ENCODE measurements at places on chromosomes 3 and 15.

DNA sequence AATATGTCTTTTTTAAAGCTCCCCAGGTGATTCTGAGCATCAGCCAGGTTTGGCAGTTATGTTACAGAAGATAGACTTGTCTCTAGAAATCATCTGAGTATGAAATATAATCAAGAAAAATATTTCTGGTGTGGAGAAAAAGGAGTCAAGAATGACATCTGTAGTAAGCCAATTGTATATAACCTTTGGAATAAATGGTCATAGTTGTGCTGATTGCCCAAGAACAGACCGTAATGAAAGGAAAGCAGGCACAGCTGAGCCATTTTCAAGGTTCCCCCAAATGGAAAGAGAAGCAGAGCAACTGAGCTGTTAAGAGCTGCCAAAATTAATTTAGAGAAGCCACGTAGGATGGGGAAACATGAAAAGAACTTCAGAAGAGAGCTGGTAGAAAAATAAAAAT lies 26.6 kb downstream of the GOLM2 start:
- DNase-seq = no peak

GRCh38 chr3:120726791-120727190 lies 15.5 kb downstream of the RABL3 start:
- no peak for DNase-seq

- DNase-seq = no peak
Measured at GRCh38 chr15:90020936-90021507, 19.9 kb downstream of the ZNF710 start.

DNA sequence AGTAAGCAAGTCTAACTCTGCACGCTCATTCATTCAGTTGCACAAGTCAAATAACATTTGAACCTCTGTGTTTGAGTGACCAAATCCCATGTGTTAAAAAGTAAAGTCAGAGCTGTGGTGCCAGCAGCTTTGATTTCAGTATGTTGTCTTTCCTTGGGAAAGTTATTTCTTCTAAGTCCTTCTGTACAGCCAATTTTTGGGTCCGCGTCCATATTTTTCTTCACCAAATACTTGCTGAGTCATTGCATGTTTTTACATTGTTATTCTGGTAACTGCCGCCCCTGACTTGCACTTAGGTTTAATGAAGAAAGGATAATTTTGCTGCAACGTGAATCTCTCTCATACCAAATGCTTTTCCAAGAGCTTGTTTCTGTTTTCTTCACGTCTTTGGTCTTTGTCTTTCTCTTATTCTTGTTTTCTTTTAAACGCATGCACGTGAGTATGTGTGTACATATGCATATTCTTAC lies 56.7 kb downstream of the PLS1 start:
- no peak for DNase-seq

- DNase-seq = no peak
Measured at GRCh38 chr3:127484601-127485388, 105.7 kb downstream of the TPRA1 start.

DNA sequence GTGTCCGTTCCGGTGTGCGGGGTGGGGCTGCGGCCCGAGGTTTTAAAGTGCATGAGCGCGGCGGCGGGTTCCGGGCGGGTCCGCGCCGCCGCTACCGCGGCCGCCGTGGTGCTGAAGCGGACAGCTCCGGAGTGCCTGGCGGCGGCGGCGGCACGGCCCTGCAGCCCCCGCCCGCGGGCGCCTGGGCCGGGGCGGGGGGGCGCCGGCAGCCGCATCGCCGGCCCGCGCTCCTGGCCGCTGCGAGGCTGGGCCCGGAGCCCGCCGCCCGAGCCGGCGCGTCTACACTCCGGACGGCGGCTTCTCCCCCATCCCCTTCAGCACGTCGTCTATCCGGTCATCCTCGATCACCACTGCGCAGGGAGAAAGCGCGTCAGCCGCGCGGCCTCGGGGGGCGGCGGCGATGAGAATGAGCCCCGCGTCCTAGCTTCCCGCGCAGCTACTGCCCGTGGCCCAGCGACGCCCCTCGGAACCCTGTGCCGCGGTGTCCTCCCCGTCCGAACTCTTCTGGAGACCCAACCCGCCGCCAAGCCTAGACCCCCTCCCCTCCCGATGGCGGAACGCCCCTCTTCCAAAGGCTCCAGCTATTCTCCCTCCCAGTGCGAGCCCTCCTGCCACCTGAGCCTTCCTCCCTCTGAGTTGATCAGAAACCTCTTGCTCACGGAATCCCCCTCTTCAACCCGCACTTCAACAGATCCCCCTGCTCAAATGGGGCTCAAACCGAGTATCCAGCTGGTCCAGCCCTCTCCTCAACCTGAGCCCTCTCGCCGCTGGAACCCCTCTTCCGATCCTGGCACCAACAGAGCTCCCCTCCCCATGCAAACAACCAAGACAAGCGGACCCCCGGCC lies 1.3 kb downstream of the CAMK2N2 start:
- DNase-seq = no peak

DNA sequence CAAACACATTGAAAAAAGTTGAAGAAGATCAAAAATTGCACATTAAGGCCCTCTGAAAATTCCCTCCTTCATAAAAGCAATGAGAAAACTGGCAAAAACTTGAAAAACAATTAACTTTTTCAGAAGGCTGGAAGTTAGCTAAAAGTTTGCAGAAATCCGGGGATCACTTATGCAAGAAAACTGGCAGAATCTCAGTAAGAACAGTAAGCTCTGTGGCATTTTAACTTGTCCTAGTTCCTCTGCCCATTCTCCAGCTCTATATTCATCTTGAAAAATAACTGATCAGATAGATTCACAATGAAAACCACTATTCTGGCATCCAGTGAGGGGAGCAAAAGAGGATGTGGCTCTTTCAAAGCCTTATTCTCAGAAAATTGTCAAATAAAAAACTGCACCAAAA lies 566.8 kb downstream of the NTRK3 start:
- no peak for DNase-seq

DNA sequence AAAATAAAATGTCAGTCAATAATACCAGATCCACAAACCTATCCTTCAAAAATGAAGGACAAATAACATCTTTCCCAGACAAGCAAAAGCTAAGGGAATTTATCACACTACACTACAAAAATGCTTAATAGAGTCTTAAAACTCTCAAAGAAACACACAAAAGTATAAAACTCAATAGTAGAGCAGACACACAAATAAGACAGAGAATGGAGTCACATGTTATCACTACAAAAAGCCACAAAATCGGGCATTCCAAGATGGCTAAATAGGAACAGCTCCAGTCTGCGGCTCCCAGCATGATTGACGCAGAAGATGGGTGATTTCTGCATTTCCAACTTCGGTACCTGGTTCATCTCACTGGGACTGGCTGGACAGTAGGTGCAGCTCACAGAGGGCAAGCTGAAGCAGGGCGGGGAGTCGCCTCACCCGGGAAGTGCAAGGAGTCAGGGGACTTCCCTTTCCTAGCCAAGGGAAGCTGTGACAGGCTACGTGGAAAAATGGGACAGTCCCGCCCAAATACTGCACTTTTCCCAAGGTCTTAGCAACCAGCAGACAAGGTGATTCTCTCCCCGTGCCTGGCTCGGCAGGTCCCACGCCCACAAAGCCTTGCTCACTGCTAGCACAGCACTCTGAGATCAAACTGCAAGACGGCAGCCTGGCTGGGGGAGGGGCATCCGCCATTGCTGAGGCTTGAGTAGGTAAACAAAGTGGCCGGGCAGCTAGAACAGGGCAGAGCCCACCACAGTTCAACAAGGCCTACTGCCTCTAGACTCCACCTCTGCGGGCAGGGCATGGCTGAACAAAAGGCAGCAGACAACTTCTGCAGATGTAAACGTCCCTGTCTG lies 46.3 kb downstream of the SENP7 start:
- DNase-seq = peak; percentile 35

- DNase-seq = no peak
Measured at GRCh38 chr3:176401211-176401610, 796.1 kb downstream of the TBL1XR1 start.

- no peak for DNase-seq
Measured at GRCh38 chr3:158768361-158768787, 33.5 kb upstream of the MFSD1 start.

- DNase-seq = no peak
Measured at GRCh38 chr15:77992356-77993222, 84.9 kb downstream of the TBC1D2B start.

- DNase-seq = no peak
Measured at GRCh38 chr3:132180337-132180791, 136.8 kb upstream of the ACP3 start.

DNA sequence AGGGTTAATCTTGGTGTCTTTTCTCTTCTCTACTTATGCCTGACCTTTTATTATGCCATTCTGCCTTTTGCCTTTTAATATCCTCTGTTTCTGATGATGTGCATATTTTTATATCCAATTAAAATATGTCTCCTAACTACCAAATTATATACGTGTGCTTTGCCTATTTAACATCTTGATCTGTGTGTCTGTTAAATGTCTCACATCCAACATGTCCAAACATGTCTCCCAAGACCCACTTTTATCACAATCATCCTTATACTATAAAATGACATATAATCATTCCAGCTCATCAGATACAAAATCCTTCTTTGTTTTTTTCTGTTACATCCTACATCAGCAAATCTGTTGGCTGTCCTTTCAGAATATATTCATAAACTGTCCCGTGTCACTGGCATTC lies 539.5 kb downstream of the ZPLD1 start:
- DNase-seq = no peak

DNA sequence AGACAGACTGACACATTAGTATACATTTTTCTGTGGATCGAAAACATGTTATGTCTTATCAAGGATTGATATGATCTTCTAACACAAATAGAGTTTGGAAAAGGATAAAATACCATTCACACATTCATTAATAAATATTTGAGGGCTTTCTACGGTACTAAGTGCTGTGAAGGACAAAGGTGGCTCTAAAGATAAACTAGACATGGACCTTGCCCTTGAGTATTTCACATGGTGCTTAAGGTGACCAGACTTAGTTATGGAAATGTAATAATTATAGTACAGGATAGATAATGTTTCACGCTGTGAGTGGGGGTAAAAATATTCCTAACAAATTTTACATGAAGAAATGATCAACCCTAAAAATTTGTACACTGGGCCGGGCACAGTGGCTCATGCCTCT lies 3.8 kb upstream of the RAP2B start:
- DNase-seq = no peak

- DNase-seq = no peak
Measured at GRCh38 chr15:91710080-91710698, 143.3 kb upstream of the SLCO3A1 start.
